Ureter (tissue), 1 donor: ENCODE measurements at places on chromosomes 4 and X. TPM values are rescaled to one million over a fixed set of nuclear protein-coding genes. Genes with fewer than 3 reads are reported as not detected.

- no peak for DNase-seq
These were observed 194.6 kb upstream of the RBPJ start for GRCh38 chr4:26126143-26126718.

- DNase-seq: no peak
These were observed 113.0 kb downstream of the ARHGAP24 start for GRCh38 chr4:85587952-85588351.

GRCh38 chr4:83546786-83547185 is 10.9 kb downstream of the GPAT3 start:
- no peak for DNase-seq

- no peak for DNase-seq
These were observed 21.0 kb upstream of the RASGEF1B start for GRCh38 chr4:81492606-81493230.

DNA sequence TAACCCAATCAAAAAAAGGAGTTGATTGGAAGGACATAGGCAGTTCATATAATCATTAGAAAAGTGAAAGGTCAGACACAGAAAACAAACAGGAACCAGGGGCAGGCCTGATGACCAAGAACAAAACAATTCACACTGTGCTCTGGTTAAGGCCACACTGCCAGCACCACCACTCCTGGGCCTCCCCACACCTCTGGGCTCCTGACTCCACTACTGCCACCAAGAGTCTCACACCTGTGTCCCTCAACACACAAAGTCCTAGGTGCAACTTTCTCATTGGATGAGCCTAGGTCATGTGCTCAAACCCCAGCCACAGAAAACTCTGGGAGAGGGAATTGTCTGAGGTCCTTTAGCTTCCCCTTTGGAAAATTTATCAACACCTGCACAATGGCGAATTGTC is 11.1 kb upstream of the FAM9C start:
- DNase-seq: no peak

Gene GAB1
- 42.4 TPM for total RNA-seq
